ENCODE measurements at places on chromosomes 5 and 9. TPM values are rescaled to one million over a fixed set of nuclear protein-coding genes. Genes with fewer than 3 reads are reported as not detected.
A peak's percentile ranks its signal among the peaks of the same experiment; 100 is the strongest.

- H3K4me3 ChIP-seq = peak overlapping the region; percentile 52
- no peaks in the 10 kb centered on the region for H3K27me3 ChIP-seq
- H3K4me1 ChIP-seq = peaks cover 20% of the 10 kb centered on the region
- H3K27ac ChIP-seq = peak overlapping the region; percentile 60
Measured at GRCh38 chr5:177311392-177311722, 341 bp downstream of the MXD3 start.

- DNase-seq = no peak
- H3K36me3 ChIP-seq = no peaks in the 10 kb centered on the region
- H3K27me3 ChIP-seq = no peaks in the 10 kb centered on the region
- H3K4me1 ChIP-seq = no peaks in the 10 kb centered on the region
Measured at GRCh38 chr9:12094046-12094445, 599.1 kb upstream of the TYRP1 start.

The P4HA2 gene
- 23.9 TPM for total RNA-seq

GRCh38 chr5:163502521-163502920, 2.9 kb upstream of the MAT2B start:
- no peaks in the 10 kb centered on the region for H3K36me3 ChIP-seq
- no peak for DNase-seq
- peaks cover 9% of the 10 kb centered on the region for H3K4me1 ChIP-seq

The GKAP1 gene
- 18.5 TPM for total RNA-seq

DNA sequence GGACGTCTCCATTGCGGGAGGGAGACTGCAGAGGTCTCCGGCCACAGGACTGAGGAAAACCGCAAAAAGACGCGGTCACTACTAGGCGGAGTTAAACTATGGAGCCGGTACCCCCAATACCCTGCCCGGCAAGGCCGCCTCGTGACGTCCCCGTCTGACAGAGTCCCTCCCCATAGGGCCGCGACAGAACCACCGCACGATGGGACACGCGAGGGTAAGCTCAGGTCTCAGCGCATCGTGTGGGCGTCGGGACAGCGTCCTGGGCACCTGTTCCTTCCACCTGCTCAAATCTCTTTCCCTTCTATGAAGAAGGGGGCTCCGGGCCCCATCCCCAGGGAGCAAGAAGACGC, 35.2 kb upstream of the GLDC start:
- H3K4me3 ChIP-seq = peak overlapping the region; percentile 73
- no peak for DNase-seq
- H3K27ac ChIP-seq = peak overlapping the region; percentile 97

- H3K27ac ChIP-seq = peak overlapping the region; percentile 50
- H3K36me3 ChIP-seq = no peaks in the 10 kb centered on the region
- H3K27me3 ChIP-seq = peaks cover 11% of the 10 kb centered on the region
- DNase-seq = peak; percentile 78
Measured at GRCh38 chr9:128245421-128246151, 30.2 kb downstream of the GOLGA2 start.

DNA sequence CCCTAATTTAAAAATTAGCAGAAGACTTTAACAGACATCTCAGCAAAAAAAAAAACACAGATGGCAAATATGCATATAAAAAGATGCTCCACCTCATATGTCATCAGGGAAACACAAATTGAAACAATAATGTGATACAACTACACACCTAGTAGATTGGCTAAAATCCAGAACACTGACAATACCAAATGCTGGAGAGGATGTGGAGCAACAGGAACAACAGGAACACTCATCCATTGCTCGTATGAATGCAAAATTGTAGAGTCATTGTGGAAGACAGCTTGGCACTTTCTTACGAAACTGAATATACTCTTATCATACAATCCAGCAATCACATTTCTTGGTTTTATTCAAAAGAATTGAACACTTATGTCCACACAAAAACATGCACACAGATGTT, 22.1 kb downstream of the MCIDAS start:
- no peak for DNase-seq
- no peak overlapping the region for H3K4me3 ChIP-seq
- H3K4me1 ChIP-seq = no peaks in the 10 kb centered on the region
- no peak overlapping the region for H3K27ac ChIP-seq
- H3K27me3 ChIP-seq = peaks cover 8% of the 10 kb centered on the region

- no peaks in the 10 kb centered on the region for H3K27me3 ChIP-seq
- H3K4me1 ChIP-seq = no peaks in the 10 kb centered on the region
- no peak overlapping the region for H3K27ac ChIP-seq
- DNase-seq = no peak
- H3K36me3 ChIP-seq = no peaks in the 10 kb centered on the region
Measured at GRCh38 chr5:103424453-103425205, 138.0 kb downstream of the NUDT12 start.

DNA sequence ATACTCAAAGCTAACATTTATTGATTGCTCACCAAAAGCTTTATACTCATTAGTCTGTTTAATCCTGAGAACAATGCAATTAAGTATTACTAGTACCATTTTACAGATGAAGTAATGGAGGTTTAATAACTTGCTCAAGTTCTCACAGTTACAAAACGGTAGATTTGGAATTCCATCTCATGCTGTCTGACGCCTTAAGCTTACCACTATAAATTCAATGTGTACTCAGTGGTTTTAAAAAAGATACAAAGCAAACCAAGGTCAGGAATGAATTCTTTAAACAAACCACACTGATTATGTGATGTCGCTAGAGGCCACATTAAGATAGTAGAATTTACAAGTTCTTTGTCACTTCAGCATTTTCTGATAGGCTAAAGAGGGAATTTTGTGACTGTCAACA, 1.2 kb upstream of the C5orf63 start:
- H3K36me3 ChIP-seq = no peaks in the 10 kb centered on the region
- H3K4me3 ChIP-seq = no peak overlapping the region
- H3K4me1 ChIP-seq = no peaks in the 10 kb centered on the region
- no peak overlapping the region for H3K27ac ChIP-seq
- H3K27me3 ChIP-seq = no peaks in the 10 kb centered on the region

DNA sequence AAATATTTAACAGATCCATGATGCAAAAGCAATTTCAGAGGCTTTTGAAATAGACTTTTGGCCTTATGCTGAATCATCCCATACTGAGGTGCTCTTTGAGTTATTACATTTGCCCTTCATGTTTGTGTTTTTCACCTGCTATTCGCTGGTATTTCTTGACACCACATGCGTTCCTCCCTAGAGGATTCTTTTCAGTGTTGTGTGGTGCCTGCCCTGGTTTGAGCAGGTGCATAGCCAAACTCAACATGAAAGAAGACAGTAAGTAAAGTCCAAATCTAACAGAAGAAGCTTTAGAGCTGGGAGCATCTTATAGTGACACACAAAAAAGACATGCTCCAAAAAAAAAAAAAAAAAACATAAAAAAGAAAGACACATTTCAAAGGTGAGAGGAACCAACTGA, 796.3 kb downstream of the SEMA5A start:
- H3K4me3 ChIP-seq = no peak overlapping the region
- H3K36me3 ChIP-seq = no peaks in the 10 kb centered on the region
- H3K4me1 ChIP-seq = no peaks in the 10 kb centered on the region
- no peak for DNase-seq
- H3K27me3 ChIP-seq = no peaks in the 10 kb centered on the region

The FAM153A gene
- 5.3 TPM for total RNA-seq

DNA sequence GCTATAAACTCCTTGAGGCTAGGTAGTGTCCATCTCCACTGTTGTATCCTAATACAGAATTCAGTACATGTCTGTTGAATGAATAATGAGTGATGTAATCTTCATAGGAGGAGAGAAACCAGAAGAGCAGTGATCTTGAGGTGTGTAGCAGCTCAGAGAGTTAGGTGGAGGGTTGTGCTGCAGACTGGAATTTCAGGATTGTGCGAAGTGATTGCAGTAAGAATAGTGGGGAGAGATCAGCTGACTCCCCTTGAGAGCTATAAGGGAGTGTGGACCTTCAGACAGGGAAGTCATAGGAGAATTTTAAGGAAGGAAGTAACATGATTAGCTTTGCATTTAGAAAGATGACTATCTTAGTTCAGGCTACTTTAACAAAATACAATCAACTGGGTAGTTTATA, 4.4 kb downstream of the SNX24 start:
- H3K4me1 ChIP-seq = peaks cover 13% of the 10 kb centered on the region
- H3K27ac ChIP-seq = no peak overlapping the region
- H3K27me3 ChIP-seq = no peaks in the 10 kb centered on the region
- H3K36me3 ChIP-seq = no peaks in the 10 kb centered on the region
- no peak overlapping the region for H3K4me3 ChIP-seq
- DNase-seq = no peak

DNA sequence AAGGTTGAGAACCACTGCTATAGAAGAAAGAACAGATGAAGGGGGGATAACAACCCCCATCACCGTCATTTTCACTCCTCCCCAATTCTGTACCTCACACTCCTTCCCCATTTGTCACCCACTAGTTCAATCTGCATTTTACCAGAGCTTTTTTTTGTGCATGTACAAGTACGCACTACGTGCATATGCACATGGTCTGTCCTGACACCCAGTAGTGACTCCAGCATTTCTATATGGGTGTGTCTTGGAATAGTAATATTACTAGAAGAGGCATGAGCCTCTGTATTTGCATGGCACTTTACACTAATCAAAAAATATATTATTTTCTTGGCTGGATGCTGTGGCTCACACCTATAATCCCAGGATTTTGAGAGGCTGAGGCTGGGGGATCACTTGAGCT, 38.7 kb downstream of the NIM1K start:
- no peak for DNase-seq
- no peaks in the 10 kb centered on the region for H3K27me3 ChIP-seq
- no peak overlapping the region for H3K27ac ChIP-seq
- no peaks in the 10 kb centered on the region for H3K4me1 ChIP-seq
- no peak overlapping the region for H3K4me3 ChIP-seq

DNA sequence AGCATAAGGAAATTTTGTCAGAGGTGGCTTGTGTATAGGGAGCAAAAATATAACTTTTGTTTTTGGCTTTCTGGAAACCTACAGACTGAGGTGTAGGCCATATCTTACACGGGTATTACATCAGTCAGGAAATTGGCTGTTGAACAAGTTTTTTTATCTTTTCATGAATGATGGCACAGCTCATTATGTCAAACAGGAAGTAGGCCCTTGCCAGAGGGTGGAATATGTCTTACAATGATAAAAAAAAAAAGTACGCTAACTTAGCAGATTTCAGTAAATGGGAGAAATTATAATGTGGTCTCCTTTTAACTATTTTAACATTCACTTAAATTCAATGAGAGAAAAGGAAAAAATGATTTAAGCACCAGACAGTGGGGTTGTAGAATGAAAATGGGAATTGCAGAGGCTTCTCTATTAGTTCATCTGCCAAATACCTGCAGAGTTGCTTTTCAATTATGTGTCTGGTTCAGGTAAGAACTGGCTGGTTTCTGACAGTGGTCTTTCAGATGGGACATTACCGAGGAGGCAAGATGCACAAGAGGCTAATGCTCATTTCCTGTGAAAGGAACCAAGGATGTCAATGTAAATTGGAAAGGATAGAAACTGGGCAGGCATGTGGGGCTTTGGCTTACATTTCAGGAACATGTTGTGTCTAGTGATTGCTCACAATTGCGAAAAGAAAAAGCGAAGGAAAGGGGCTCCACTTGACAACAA, 169.9 kb downstream of the NNT start:
- no peaks in the 10 kb centered on the region for H3K36me3 ChIP-seq
- no peak overlapping the region for H3K4me3 ChIP-seq
- no peaks in the 10 kb centered on the region for H3K27me3 ChIP-seq
- no peaks in the 10 kb centered on the region for H3K4me1 ChIP-seq

GRCh38 chr5:1011226-1011631, 2.6 kb downstream of the NKD2 start:
- H3K27me3 ChIP-seq = peaks cover 36% of the 10 kb centered on the region
- H3K4me3 ChIP-seq = no peak overlapping the region
- no peak overlapping the region for H3K27ac ChIP-seq
- peak; percentile 58 for DNase-seq

The SEMA6A gene
- total RNA-seq = 29.3 TPM

The FABP6 gene
- total RNA-seq = not detected

- H3K4me3 ChIP-seq = no peak overlapping the region
- no peaks in the 10 kb centered on the region for H3K36me3 ChIP-seq
- DNase-seq = no peak
- H3K27me3 ChIP-seq = no peaks in the 10 kb centered on the region
Measured at GRCh38 chr5:146622391-146622790, 106.4 kb upstream of the GPR151 start.

The DMGDH gene
- total RNA-seq = 1.8 TPM

- peak overlapping the region; percentile 32 for H3K27ac ChIP-seq
- no peaks in the 10 kb centered on the region for H3K36me3 ChIP-seq
- H3K4me1 ChIP-seq = peaks cover 36% of the 10 kb centered on the region
- no peaks in the 10 kb centered on the region for H3K27me3 ChIP-seq
- no peak overlapping the region for H3K4me3 ChIP-seq
Measured at GRCh38 chr9:14294659-14295058, 19.3 kb downstream of the NFIB start.

GRCh38 chr5:58827463-58827862, 244.6 kb downstream of the RAB3C start:
- no peaks in the 10 kb centered on the region for H3K4me1 ChIP-seq
- no peaks in the 10 kb centered on the region for H3K27me3 ChIP-seq
- H3K27ac ChIP-seq = no peak overlapping the region

The C9orf43 gene
- total RNA-seq = 0.36 TPM
